ENCODE measurements at places on chromosomes 5 and 9.

GRCh38 chr5:35919191-35919590 lies 19.2 kb downstream of the CAPSL start:
- DNase-seq: no peak

DNA sequence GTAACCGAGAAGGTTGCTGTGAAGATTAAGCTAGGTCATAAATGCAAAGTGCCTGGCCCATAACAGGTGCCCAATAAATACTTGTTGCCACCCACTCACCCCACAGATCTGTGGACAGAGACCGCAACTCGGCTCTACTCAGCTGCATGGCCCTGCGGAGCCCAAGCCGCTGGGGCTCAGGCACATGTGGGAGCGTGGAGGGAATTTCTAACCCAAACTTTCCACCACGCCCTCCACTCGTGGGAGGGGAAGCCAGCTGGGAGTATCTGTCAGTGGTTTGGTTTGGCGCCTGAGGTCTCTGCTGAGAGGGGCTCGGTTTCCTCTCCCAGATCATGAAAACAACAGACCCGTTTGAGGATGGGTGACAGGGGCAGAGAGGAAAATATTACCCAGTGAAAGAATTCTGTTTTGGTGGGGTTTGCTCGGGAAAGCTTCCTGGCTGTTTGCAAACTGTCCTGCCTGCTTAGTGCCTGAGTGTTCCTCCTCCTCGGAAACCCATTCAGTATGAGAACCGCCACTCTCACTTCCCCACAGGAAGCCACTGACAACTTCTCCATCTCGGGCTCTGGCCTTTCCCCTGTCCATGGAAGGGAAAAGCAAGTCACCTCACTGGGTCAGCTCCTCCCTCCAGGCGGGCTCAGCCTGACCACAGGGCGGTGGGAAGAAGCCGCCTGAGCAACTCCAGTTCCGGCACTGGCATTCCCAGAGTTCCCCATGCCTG lies 60.1 kb downstream of the RGS3 start:
- DNase-seq: no peak

DNA sequence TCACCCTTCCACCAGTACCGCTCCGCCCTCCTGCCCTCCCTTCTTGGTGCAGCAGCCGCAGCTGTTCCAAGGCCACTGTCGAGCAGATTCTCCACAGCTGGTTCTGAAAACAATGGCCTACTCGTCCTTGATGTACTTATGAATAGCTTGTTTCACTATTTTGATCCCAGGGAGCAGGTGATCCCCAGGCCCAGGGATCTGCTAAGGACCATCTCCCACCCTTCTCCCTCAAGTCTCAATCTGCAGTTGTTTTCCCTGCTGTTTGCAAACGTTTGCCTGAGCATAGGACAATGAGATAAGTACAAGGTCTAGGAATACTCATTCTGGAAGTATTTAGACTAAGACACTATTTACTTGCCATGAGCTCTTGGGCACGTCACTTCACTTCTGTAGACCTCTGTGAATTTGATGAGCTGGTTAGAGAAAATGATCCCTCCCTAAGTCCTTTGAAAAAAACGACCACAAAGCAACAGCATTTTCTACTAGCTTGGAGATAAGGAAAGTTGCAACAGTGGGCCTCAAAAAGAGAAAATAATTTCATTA lies 1.8 kb downstream of the LURAP1L start:
- no peak for DNase-seq

- DNase-seq: no peak
These were observed 9.5 kb upstream of the SFXN1 start for GRCh38 chr5:175468892-175469291.

DNA sequence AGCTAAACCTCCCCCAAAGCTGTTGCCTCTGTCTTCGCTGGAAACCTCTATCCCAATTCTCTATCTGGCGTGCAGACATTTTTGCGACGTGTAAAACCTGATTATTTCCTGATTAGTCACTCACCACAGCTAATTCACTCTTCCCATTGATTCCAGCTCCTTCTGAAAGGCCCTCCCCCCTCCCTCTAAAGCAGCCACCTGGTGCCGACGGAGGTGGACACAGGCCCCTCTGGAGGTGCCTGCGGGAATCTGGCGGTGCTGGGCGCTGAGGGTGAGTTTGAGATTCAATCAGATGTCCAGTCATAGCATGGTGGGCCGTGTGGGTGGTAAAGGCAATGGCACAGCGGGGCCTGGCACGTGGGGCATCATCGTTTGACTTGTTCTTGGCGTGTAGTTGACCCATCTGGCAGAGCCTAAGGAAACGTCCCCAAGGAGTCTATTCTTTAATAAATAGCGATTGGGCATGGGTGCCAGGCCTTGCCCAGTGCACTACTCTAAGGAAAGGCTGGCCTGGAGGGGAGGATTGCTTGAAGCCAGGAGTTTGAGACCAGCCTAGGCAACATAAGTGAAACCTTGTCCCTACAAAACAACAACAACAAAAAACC lies 271.1 kb upstream of the MVB12B start:
- DNase-seq: no peak

DNA sequence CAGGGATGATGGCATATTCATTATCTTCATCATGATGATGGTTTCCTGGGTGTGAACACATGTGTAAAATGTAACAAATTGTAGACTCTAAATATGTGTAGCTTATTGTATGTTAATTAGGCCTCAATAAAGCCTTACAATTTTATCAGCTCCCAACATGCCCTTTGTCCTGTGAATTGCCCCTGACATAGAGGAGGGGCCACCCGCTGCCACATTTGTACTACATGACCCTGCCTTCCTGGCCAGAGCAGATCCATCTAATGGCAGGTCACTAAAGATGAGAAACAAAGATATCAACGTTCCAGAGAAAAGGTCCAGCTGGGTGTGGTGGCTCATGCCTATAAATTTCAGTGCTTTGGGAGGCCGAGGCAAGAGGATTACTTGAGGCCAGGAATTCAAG lies 117.2 kb downstream of the CAAP1 start:
- DNase-seq: no peak
